ENCODE measurements at places on chromosomes 6 and 20. TPM values are rescaled to one million over a fixed set of nuclear protein-coding genes. Genes with fewer than 3 reads are reported as not detected.

DNA sequence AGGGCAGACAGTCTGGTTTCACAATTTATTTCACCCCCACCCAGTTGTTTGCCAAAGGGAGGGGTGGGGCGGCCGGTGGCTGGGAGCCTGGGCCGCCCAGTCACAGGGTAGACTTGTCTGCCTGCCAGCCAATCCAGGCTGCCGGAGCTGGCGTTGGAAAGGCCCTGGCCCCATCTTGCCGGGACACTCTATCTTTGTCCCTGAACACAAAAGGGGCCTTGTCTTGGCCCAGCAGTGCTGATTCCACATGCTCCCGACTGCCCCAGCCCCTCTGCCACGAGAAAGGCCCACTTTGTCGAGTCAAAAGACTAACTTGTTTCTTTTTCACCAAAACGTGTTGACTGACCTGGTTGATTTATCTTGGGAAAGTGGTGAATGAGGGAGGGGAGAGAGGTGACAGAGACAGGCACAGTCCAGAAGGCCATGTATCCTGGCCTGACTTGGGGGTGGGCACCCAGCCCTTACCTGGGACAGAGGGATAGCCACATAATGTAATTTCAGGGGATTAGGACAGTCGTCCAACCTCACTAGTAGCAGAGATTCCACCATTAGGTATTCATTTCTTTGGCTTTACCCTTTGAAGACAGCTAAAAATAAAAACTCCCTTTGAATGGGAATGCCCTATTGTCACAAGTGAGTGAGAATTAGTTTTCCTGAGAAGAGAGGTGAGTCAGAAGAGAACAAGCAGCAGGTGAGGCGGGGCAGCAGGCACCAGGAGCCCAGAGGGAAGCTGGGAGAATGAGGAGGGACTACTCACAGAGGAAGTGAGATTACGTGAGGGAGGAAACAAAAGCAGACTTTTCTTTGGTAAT is 67.0 kb upstream of the SIRPA start:
- no peak overlapping the region for H3K27ac ChIP-seq
- H3K27me3 ChIP-seq = peaks cover 2% of the 10 kb centered on the region
- DNase-seq = no peak

DNA sequence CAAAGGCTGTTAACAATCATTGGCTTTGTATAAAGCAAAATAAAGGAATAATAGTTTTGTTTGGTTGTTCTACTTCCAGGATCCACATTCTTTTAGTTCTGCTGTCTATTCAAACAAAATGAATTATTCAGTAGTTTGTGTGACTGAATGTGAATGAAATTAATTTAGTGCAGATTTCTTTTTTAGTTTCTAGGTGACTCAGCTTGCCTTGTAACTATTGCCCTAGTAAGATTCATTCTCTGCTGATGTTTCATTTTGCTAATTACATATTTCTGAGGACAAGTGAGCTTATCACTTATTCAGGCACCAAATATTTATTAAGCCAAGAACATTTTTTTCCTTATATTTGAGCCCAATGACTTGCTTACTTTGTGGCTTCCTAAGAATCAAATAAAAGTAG is 46.5 kb upstream of the RIPOR2 start:
- no peak overlapping the region for H3K27ac ChIP-seq
- no peak for DNase-seq
- peaks cover 7% of the 10 kb centered on the region for H3K36me3 ChIP-seq
- H3K27me3 ChIP-seq = no peaks in the 10 kb centered on the region
- H3K4me1 ChIP-seq = peaks cover 40% of the 10 kb centered on the region

GRCh38 chr6:6751619-6752023 is 163.1 kb downstream of the LY86 start:
- H3K27me3 ChIP-seq = no peaks in the 10 kb centered on the region
- H3K4me3 ChIP-seq = no peak overlapping the region
- H3K4me1 ChIP-seq = peaks cover 22% of the 10 kb centered on the region
- H3K36me3 ChIP-seq = no peaks in the 10 kb centered on the region
- DNase-seq = peak; percentile 33

GRCh38 chr20:52312132-52312729 is 120.7 kb upstream of the ZFP64 start:
- no peaks in the 10 kb centered on the region for H3K36me3 ChIP-seq
- no peaks in the 10 kb centered on the region for H3K27me3 ChIP-seq
- peaks cover 4% of the 10 kb centered on the region for H3K4me1 ChIP-seq
- no peak overlapping the region for H3K4me3 ChIP-seq

DNA sequence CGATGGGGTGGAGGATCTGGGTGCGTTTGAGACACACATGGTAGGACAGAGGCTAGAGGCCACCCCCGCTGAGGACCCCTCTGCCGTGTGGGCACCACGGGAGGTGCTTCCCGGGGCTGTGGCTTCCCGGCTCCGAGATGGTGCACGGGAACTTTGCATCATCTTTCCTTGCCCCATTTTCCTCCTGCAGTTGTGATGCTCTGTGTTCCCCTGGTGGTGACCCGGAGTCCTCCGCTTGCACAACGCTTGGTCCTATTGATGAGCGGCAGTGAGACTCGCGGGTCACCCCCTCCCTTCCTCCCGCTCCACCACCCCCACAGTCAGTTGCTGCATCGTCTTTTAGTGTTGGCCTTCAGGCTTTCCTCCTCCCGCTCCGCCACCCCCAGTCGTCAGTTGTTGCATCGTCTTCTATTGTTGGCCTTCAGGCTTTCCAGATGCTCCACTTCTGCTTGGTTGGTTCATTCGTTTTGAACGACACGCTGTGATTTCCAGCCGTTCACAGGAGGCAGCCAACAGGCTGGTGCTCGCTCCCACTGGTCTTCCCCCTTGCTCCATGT is 37.3 kb downstream of the PYGB start:
- H3K36me3 ChIP-seq = peaks cover 70% of the 10 kb centered on the region
- no peaks in the 10 kb centered on the region for H3K4me1 ChIP-seq
- no peak for DNase-seq
- no peak overlapping the region for H3K4me3 ChIP-seq
- H3K27me3 ChIP-seq = no peaks in the 10 kb centered on the region

DNA sequence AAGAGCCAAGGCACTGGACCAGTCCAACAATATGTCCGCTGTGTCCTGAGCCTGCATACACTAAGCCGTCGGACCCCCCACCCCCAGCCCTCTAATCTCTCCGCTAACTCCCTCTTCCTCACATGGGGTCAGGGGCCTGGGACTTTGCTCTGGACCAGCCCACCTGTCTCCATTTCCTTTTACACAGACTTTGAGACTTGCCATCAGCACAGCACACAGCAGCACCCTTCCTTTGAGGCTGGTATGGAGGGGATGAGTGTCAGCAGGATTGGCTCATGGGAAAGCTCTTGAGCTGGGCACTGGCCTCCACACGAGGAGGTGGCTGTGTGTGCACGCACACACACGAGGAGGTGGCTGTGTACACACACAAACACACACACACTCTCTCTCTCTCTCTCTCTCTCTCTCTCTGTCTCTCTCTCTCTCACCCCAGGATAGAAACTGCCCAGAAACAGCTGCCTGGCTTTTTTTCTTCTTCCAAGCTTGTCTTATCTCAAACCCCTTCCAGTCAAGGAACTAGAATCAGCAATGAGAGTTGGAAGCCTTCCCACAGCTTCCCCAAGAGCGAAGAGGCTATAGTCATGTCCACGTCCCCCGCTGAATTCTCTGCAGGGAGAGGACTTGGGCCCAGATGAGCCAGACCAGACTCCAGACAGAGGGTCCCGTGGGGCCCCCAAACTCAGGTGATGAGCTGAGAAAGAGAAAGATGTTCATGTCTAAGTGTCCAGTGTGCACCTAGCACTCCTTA is 18.6 kb downstream of the SLC9A8 start:
- no peak overlapping the region for H3K4me3 ChIP-seq

DNA sequence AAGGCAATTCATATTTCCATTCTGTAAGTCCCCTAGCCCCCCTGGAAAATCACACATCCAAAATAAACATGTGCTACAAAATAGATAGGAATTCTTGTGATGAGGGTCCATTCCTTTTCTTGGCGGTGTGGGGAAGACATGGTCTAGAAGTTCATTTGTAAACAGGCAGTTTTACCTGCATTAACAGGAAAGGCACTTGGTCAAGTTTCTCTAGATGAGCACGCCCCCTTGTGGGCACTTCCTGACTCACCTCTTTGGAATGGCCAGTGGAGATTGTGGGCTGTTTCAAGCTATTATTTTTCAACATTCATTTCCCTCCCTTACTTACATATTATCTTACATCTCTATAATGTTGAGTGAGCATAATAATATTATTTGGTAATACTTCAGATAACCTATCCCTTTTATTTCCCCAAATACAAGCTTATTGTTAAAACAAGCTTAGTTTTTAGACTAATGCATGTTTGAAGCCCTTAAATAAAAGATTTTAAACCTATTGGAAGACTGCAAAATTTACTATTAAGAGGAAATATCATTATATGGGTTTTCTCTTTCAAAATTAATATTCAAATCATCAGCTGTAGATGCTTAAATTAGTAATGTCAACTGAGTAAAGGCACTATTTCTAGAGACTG is 92.1 kb downstream of the TASP1 start:
- DNase-seq = peak; percentile 62
- H3K4me1 ChIP-seq = no peaks in the 10 kb centered on the region
- no peaks in the 10 kb centered on the region for H3K27me3 ChIP-seq
- no peak overlapping the region for H3K27ac ChIP-seq
- no peaks in the 10 kb centered on the region for H3K36me3 ChIP-seq

GRCh38 chr6:35392111-35392702 is 49.8 kb downstream of the PPARD start:
- H3K4me1 ChIP-seq = peaks cover 47% of the 10 kb centered on the region
- no peak overlapping the region for H3K4me3 ChIP-seq
- no peaks in the 10 kb centered on the region for H3K27me3 ChIP-seq
- no peak for DNase-seq

DNA sequence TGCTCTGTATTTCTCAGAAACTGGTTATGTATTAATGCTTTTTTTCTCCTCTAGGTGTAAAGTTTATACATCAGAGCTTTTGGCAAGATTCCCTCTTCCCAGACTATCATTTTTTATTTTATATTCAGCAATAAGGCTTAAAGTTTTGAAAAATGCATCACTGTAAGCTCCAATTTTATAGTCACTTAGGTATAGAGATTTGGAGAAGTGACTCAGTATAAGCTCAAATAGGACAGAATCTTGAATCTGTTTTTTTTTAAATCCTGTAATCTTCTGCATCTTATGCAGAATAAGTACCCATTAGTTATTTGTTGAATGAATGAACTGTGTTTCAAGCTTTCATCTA is 1.0 kb downstream of the NCOA7 start:
- H3K4me1 ChIP-seq = peaks cover 25% of the 10 kb centered on the region
- H3K27ac ChIP-seq = no peak overlapping the region
- no peaks in the 10 kb centered on the region for H3K27me3 ChIP-seq
- H3K36me3 ChIP-seq = peaks cover 5% of the 10 kb centered on the region

- H3K27me3 ChIP-seq = no peaks in the 10 kb centered on the region
- H3K4me1 ChIP-seq = no peaks in the 10 kb centered on the region
- no peak for DNase-seq
- no peak overlapping the region for H3K4me3 ChIP-seq
- no peak overlapping the region for H3K27ac ChIP-seq
Measured at GRCh38 chr20:10946124-10946880, 272.5 kb upstream of the JAG1 start.

CRISP2 gene
- not detected for total RNA-seq

DZANK1 gene
- 1.9 TPM for total RNA-seq

MCCD1 gene
- not detected for total RNA-seq
